Activated T-cell treated with anti-CD3 and anti-CD28 coated beads, Interleukin-2, amount 50 U/mL, for 72 hours (primary cell): ENCODE measurements at places on chromosomes 11 and 22. TPM values are rescaled to one million over a fixed set of nuclear protein-coding genes. Genes with fewer than 3 reads are reported as not detected.

GRCh38 chr22:46665151-46665695 lies 45.0 kb downstream of the GRAMD4 start:
- H3K4me3 ChIP-seq, result no peak overlapping the region
- no peaks in the 10 kb centered on the region for H3K27me3 ChIP-seq
- no peak for DNase-seq
- H3K27ac ChIP-seq, result no peak overlapping the region
- H3K4me1 ChIP-seq, result peaks cover 18% of the 10 kb centered on the region

DNA sequence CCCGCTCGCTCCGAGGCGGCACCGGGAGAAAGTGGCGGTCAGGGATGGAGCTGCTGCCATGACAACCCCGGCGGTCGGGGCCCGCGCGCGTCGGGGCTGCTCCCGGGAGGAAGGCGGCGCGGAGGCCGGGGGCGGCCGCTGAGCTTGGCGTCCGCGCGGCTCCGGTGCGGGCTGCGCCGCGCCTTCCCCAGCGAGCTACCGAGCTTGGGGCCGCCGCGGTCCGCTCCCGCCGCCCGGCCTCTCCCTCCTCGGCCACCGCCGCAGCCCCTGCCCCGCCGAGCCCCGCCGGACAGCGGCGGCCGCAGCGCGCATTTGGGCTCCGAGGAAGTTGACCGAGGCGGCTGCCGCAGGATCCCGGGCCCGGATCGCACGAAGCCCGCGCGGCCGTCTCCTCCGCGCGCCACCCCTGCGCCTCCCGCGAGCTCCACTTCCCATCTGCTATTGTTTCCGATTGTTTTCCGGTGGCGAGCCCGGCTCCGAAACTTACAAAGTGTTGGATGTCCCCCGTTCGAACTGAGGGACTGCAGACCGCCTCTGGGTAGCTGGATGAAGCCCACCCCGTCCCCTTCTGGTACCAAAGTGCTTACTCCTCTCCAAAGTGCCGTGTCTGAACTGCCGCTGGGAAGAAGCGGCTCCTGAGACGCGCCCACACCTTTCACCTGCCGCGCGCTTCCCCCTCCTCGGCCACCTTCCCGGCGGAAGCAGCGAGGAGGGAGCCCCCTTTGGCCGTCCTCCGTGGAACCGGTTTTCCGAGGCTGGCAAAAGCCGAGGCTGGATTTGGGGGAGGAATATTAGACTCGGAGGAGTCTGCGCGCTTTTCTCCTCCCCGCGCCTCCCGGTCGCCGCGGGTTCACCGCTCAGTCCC lies 540.3 kb downstream of the NTM start:
- no peak for DNase-seq
- no peak overlapping the region for H3K4me3 ChIP-seq
- H3K27me3 ChIP-seq, result peaks cover 43% of the 10 kb centered on the region
- no peak overlapping the region for H3K27ac ChIP-seq
- H3K36me3 ChIP-seq, result peaks cover 2% of the 10 kb centered on the region
- no peaks in the 10 kb centered on the region for H3K4me1 ChIP-seq

GRCh38 chr11:111734954-111735261 lies 31.3 kb downstream of the PPP2R1B start:
- no peak overlapping the region for H3K27ac ChIP-seq
- H3K36me3 ChIP-seq, result no peaks in the 10 kb centered on the region
- no peak overlapping the region for H3K4me3 ChIP-seq
- H3K4me1 ChIP-seq, result no peaks in the 10 kb centered on the region
- no peak for DNase-seq

DNA sequence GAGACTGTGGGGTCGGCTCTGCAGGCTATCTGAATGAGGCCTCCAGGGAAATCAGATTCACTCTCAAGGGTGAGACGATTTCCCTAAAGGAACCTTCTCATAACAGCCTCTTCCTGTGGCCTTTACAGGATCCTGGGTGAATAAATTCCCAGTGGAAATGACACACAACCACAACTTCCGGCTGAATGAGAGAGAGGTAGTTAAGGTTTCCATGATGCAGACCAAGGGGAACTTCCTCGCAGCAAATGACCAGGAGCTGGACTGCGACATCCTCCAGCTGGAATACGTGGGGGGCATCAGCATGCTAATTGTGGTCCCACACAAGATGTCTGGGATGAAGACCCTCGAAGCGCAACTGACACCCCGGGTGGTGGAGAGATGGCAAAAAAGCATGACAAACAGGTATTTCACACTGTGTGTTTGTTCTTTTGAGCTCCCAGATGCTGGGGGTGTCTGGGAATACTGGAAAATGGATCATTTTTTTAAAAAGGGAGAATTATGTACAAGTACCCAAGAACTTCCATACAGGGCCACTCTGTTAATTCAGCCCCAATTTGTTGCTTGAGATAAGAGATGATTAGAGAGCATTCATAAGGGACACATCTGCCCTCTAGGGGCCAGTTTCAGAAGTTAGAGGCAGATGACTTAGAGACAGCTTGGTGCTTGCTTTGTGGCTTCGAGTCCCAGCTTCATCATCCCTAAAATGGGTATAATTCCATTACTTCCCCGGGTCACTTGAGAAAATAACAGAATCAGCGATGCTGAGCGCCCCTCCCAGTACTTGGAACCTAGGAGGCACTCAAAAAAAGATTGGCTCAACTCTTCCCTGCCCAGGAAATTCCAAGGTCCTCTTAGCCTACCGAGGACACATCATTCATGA lies 10.2 kb downstream of the SERPIND1 start:
- peak; percentile 52 for DNase-seq
- H3K4me3 ChIP-seq, result no peak overlapping the region
- H3K4me1 ChIP-seq, result peaks cover 19% of the 10 kb centered on the region
- no peaks in the 10 kb centered on the region for H3K27me3 ChIP-seq
- no peak overlapping the region for H3K27ac ChIP-seq

DNA sequence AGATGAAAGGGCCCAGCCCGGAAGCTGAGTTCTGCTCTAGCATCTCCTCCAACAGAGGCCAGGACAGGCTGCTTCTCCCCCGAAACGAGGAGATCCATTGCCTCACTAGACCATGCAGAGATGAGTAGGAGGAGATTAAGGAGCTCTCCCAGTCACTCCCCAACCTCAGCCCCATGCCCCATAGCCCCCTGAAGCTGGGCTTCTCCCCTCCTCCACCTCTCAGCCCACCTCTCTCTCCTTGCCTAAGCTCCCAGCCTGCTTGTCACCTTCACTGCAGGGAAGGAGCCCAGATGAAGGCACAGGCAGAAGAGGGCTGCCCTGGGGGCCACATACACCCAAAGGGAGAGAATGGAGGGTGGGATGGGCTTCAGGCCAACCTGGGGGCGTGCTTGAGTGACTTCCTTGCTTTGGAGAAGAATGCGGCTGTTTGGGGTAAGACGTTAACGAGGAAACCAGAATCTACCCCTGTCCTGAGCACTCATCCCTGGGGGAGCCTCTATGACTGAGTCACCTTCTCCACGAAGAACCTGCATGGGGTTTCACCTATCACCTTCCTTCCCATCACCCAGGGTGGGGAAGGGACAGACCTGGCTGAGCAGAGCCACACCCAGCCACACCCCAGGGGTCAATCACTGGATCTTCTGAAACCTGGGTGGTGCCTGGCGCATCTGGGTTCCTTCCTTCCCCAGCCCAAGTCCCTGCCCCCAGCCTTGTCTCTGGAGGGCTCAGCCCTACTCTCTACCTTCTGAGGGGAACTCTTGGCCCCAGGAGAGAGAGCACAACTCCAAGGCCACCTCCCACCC lies 11.6 kb upstream of the GNAZ start:
- peaks cover 4% of the 10 kb centered on the region for H3K4me1 ChIP-seq
- DNase-seq, result no peak
- no peak overlapping the region for H3K27ac ChIP-seq
- H3K27me3 ChIP-seq, result peaks cover 7% of the 10 kb centered on the region

GRCh38 chr11:57311109-57311936 lies 13.4 kb downstream of the TNKS1BP1 start:
- H3K27me3 ChIP-seq, result no peaks in the 10 kb centered on the region
- H3K4me3 ChIP-seq, result peak overlapping the region; percentile 48
- no peak overlapping the region for H3K27ac ChIP-seq
- peaks cover 16% of the 10 kb centered on the region for H3K4me1 ChIP-seq
- DNase-seq, result peak; percentile 80

DNA sequence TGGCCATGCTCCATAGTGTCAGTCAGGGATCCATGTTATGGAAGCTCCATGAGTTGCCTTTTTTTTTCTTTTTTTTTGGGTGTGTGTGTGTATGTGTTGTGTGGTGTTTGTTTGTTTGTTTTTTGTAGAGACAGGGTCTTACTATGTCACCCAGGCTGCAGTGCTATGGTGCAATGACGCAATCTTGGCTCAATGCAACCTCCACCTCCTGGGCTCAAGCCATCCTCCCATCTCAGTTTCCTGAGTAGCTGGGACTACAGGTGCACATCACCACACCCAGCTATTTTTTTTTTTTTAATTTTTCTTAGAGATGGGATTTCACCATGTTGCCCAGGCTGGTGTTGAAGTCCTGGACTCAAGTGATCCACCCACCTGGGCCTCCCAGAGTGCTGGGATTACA lies 1.1 kb upstream of the TRIM22 start:
- H3K27ac ChIP-seq, result peak overlapping the region; percentile 2
- H3K27me3 ChIP-seq, result no peaks in the 10 kb centered on the region
- H3K4me3 ChIP-seq, result no peak overlapping the region

- peaks cover 8% of the 10 kb centered on the region for H3K36me3 ChIP-seq
- peaks cover 66% of the 10 kb centered on the region for H3K27me3 ChIP-seq
- peak; percentile 27 for DNase-seq
- H3K4me1 ChIP-seq, result peaks cover 45% of the 10 kb centered on the region
These were observed 1.0 kb downstream of the PAX6 start for GRCh38 chr11:31809857-31810778.

GRCh38 chr11:4085575-4085974 lies 9.0 kb upstream of the RRM1 start:
- H3K4me1 ChIP-seq, result peaks cover 25% of the 10 kb centered on the region
- H3K4me3 ChIP-seq, result no peak overlapping the region
- peaks cover 25% of the 10 kb centered on the region for H3K36me3 ChIP-seq
- H3K27me3 ChIP-seq, result no peaks in the 10 kb centered on the region
- no peak for DNase-seq
- H3K27ac ChIP-seq, result no peak overlapping the region

- H3K4me3 ChIP-seq, result no peak overlapping the region
- DNase-seq, result no peak
- no peak overlapping the region for H3K27ac ChIP-seq
- no peaks in the 10 kb centered on the region for H3K27me3 ChIP-seq
- H3K4me1 ChIP-seq, result no peaks in the 10 kb centered on the region
These were observed 84.4 kb downstream of the CSTPP1 start for GRCh38 chr11:47020793-47021526.

- H3K27me3 ChIP-seq, result no peaks in the 10 kb centered on the region
- no peak for DNase-seq
- no peak overlapping the region for H3K4me3 ChIP-seq
- peaks cover 23% of the 10 kb centered on the region for H3K36me3 ChIP-seq
- H3K27ac ChIP-seq, result no peak overlapping the region
- peaks cover 80% of the 10 kb centered on the region for H3K4me1 ChIP-seq
These were observed 6.9 kb downstream of the PATZ1 start for GRCh38 chr22:31339148-31339832.

- DNase-seq, result no peak
- H3K4me3 ChIP-seq, result no peak overlapping the region
- H3K4me1 ChIP-seq, result no peaks in the 10 kb centered on the region
- peaks cover 3% of the 10 kb centered on the region for H3K36me3 ChIP-seq
- H3K27ac ChIP-seq, result no peak overlapping the region
These were observed 4.9 kb upstream of the LINC01488 start for GRCh38 chr11:69476509-69476961.

DNA sequence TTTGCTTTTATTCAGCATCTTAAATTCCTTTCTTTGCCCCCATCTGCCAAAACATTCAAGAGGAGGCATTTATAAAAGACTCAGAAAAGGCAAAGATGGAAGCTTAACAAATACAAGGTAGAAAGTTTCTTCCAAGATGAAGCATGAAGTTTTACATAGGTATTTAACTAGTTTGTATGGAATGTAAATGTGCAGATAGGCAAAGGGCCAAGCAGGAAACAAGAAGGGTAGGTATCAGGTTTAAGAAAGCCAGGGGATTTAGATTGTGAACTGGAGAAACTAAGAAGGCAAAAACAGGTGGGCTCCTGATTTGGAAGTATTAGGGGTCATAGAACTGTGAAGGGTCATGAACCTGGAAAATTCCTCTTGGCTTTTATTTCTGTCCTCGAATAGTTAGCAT lies 62.6 kb downstream of the PPP2R1B start:
- H3K27ac ChIP-seq, result no peak overlapping the region
- no peaks in the 10 kb centered on the region for H3K4me1 ChIP-seq
- DNase-seq, result no peak
- no peak overlapping the region for H3K4me3 ChIP-seq

- H3K36me3 ChIP-seq, result peaks cover 6% of the 10 kb centered on the region
- no peak overlapping the region for H3K4me3 ChIP-seq
- DNase-seq, result peak; percentile 11
- H3K27ac ChIP-seq, result no peak overlapping the region
- H3K4me1 ChIP-seq, result no peaks in the 10 kb centered on the region
These were observed 30.4 kb downstream of the PAAF1 start for GRCh38 chr11:73907191-73907590.

GRCh38 chr11:69651834-69652620 lies 11.1 kb downstream of the CCND1 start:
- no peak for DNase-seq
- H3K4me3 ChIP-seq, result no peak overlapping the region
- no peak overlapping the region for H3K27ac ChIP-seq
- H3K27me3 ChIP-seq, result no peaks in the 10 kb centered on the region
- H3K4me1 ChIP-seq, result no peaks in the 10 kb centered on the region

GRCh38 chr22:29171721-29172120 lies 34.0 kb upstream of the EMID1 start:
- DNase-seq, result no peak
- H3K4me1 ChIP-seq, result peaks cover 18% of the 10 kb centered on the region
- peaks cover 8% of the 10 kb centered on the region for H3K36me3 ChIP-seq
- H3K27ac ChIP-seq, result no peak overlapping the region

The GAL3ST3 gene
- 0.42 TPM for total RNA-seq

The ROBO4 gene
- not detected for total RNA-seq

The BIK gene
- total RNA-seq, result 3.2 TPM

The SERPING1 gene
- total RNA-seq, result not detected

The APOBEC3H gene
- 21.9 TPM for total RNA-seq

The ARHGAP8 gene
- total RNA-seq, result 4.4 TPM

The MTCH2 gene
- 47.9 TPM for total RNA-seq
